ENCODE measurements at places on chromosomes 1 and 21.

- peak; percentile 56 for DNase-seq
These were observed 44.7 kb upstream of the GOLT1A start for GRCh38 chr1:204258213-204259115.

- DNase-seq: no peak
These were observed 27.9 kb downstream of the DOP1B start for GRCh38 chr21:36184545-36184944.

DNA sequence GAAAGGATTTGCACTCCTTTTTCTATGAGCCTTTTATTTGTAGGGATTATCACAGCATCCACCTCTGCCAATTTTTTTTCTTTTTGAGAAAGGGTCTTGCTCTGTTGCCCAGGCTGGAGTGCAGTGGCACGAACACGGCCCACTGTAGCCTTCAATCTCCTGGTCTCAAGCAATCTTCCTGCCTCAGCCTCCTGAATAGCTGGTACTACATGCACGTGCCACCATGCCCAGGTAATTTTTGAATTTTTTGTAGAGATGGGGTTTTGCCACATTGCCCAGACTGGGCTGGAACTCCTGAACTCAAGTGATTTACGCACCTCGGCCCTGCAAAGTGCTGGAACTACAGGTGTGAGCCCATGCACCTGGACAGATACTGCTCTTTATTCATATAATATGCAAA lies 2.1 kb downstream of the SAMSN1 start:
- DNase-seq: no peak

DNA sequence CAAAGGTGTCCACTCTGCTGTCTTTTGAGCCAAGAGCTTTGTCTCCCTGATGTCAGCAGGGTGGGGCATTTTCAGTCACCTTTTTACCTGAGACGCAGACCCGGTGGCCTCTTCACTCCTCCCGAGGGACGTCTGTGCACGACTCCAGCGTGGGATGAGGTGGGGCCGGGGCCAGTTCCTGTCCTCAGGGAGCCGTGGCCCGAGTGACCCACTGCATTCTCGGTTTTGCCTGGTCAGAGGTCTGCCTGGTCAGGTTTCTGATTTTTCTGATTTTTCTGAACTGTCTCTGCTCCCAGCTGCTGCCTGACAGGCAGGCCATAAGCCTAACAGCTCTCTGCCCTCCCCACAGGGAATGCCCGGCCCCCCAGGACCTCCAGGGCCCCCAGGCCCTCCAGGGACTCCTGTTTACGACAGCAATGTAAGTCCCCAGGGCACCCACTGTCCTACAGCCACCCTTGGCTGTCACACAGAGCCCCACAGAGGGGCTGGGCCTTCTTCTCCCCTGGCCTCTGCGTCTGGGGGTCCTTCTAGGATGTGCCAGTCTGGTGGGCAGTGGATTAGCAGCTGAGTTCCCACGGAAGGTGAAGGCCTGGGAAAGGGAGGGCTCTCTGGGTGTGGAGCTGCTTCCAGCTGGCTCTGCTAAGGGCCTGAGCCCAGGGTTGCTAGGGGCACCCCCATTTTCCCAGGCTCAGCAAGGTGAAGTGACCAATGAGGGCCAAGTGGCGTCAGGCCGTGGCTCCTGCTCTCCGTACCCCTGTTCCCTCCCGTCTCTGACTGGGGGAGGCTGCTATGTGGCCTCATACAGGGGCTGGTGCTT lies 45.9 kb downstream of the SLC19A1 start:
- no peak for DNase-seq

GRCh38 chr1:214557952-214558735 lies 6.7 kb upstream of the PTPN14 start:
- no peak for DNase-seq

DNA sequence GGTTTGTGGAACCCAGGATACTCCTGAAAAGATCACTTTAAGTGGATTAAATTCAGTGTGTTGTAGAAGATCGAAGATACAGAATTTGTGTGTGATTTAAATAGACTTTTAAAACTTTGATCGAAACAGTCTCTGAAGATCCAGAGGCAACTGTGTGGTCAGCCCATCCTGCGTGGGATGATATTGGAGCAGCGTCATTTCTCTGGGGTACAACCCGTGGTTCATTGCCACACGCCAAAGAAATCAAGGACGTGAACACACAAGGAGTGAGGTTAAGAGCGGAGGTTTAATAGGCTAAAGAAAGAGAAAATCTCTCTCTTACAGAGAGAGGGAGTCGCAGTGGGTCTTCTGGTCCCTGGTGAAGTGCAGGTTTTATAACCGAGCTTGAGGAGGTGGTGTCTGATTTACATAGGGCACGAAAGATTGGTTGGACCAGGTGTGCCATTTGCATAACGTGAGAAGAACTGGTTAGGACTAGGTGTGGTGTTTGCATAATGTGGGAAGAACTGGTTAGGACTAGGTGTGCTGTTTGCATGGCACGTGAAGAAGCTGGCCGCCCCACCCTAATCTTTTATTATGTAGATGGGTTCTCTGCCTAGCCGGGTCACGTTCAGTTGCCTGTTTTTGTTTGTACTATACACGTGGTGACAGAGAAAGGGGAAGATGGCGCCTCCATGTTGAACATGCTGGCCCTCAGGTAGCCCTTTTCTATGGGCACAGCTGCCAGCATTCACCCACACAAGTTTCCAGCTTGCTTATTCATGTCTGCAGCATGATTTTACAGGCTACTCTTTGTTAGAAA lies 82.3 kb downstream of the ADSS2 start:
- peak; percentile 27 for DNase-seq

DNA sequence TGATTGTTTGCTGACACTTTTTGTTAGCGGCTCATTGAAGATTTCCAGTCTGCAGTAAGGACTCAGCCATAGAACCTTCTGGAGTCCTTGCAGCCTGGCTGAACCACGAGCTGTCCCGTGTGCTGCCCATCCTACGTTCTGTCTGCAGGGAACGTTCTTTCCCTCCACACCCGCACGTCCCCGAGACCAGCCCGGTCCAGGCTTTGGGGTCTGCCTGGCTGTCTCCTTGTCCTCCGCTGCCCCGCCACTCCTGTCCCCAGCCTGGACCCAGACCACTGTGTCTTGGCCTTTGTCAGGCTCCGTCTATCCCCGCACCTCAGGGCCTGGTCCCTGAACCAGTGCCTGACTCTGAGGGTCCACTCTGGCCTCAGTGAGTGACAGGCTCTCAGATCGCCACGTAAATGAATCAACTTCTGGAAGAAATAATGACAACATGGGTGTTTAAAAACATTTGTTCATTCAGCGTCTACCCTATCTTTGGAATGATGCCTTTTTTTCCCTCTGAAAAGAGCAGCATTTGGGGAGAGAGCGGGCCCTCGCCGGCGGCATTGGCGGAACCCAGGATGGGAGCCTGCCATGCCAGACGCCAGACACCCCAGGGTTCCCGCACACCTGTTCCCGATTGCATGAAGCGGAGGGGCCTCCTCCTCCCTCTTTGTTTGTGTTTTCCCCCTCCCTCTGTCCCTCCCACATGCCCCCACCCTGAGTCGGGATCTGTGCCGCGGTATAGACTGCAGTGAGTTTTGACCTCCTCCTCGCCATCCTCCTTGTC lies 43.9 kb upstream of the C1orf174 start:
- no peak for DNase-seq

DNA sequence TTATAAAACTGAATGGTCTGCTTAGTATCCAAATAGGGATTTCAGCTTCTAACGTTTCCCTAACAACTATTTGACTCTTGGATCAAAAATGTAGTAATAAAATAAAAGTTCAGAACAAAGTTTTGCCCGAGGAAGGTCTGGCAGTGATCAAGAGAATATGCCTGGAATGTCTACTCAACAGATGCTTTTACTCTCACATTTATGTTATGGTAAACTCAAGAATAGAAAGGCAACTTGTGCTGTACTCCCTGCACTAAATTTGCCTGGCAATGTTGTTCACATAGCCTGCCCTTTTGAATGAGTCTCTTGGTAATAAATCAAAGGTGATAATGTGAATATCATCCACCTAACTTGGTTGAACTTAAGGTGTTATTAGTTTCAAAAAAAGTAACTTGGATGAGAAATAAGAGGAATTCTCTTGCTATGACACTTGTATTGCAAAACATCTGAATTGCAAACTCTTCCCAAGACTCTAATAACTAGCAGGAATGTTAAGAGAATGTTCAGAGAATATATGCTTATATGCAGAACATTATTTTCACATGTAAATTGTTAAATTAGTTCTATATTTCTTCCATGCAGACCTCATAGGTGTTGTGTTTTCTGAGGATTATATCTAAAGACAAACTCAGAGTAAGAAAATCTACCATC lies 215.8 kb downstream of the COL24A1 start:
- DNase-seq: no peak

DNA sequence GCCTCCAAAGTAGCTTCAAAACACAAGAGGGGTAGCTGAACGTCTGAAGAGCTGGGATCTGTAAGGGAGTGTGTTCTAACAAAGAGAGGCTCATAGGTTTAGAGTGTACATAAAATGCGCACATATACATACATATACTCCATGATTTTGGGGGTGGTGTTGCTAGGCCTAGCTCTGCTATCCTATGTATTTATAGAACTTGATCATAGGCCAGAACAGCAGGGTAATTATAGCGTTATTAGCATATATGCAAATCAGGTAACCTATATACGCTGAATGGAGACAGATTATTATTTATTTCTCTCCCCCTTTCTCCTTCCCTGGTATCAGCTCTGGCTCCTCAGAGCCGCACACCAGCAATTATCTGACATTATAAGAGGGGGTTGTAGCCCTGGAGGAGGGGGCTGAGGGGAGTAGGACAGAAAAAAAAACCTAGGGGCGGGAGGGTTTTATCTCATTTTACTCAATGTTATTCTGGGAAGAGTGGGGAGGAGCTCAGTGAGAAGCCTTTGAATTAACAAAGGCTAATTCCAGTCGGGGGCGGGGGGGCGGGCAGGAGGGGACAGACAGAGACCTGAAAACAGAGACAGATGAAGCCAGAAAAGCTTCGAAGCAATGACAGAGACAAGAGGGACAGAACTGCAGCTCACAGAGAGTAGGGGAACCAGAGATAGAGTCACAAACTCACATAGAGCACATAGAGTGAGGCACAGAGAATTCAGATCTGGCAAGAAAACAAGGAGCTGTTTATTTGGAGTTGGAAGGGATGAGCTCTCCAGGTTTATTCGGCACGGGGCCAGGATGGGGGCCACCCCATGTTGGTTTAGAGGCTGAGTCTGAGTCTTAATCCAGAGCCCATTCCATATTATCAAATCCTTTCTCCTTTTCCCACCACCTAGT lies 63.0 kb downstream of the RHBG start:
- DNase-seq: no peak

GRCh38 chr1:176854121-176854520 lies 310.4 kb downstream of the ASTN1 start:
- DNase-seq: no peak

GRCh38 chr1:77605246-77606026 lies 77.0 kb downstream of the ZZZ3 start:
- no peak for DNase-seq

DNA sequence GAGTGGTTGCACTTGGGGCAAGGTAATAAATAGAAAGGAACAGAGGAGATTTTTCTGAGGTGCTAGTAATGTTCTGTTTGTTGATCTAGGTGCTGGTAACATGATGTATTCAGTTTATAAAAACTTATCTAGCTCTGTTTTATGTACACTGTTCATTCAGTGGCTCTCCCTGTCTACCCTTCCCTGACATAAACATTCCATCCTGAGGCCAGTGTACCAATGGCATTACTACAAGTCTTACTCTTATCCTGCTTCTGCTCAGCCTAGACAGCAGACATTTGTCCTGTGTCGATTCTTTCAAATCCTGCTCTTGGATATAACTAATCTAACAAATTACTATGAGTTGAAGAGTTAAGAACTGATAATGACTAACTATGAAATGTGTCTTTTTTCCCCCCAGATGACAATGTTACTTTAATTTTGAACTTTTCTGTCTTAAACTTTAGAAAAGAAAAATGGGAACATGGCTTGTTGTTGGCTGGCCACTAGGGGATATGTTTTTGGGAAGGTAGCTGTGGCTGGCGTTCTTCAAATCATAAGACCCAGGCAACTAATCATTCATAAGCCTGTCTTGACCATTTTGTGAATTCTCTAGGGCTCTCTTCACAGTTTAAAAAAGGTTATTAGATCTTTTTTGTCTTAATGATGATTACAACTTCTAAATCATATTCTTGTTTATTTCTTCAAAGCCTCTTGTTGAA lies 390.9 kb downstream of the PBX1 start:
- DNase-seq: no peak

GRCh38 chr1:87151500-87152421 lies 176.9 kb upstream of the LMO4 start:
- peak; percentile 82 for DNase-seq

DNA sequence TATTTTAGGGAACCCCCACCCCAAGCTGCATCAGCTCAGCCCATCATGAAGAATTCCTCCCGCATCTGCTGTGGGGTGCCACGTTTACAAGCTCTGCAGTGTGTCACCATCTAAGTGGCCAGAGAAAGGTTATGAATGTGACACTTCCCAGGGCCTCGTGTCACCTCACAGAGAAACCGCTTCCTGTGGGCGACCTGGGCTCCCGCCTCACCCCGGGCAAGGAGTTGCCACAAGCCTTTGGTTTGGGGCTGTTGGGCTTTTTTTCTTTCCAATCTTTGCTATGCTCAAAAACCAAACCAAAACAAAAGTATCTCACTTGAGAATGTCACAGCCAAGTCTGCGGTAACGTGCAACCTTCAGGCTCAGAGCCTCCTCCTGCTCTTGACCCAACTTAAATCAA lies 82.1 kb upstream of the ARHGEF16 start:
- no peak for DNase-seq

GRCh38 chr1:115545791-115546733 lies 95.7 kb upstream of the VANGL1 start:
- DNase-seq: peak; percentile 56

DNA sequence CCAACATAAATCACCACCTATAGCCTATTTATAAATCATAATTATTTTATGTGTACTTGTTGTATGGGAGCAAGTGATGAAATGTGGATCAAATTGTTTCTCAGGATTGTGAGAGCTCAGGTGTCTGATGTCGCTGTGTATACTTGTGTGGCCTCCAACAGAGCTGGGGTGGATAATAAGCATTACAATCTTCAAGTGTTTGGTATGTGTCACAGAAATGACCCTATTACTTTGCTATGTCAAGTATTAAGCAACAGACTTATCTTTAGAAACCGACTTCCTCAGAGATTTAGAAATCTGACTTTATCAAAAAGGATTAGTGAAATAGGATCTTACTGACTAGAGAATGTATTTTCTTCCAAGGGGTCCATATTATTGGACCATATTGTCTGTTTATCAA lies 280.9 kb downstream of the TPR start:
- no peak for DNase-seq

DNA sequence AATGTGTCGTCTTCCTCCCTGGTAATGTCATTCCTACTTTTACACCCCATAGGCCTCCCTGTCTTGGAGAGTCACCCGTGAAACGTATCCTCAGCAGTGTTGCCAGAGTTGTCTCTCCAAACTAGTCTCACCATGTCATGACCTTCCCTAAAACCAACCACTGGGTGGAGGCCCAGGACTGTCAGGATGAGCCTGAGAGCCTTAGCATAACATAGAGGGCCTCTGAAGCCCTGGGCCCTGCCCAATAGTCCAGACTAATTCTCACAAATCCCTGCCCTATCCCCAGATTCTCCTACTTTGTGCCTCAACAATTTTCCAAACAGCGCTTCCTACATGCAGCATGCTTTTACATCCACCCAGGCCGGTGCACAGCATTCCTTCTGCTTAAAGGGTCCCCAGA lies 29.3 kb upstream of the HSD3B1 start:
- no peak for DNase-seq
